Progenitor cell of endocrine pancreas (in vitro differentiated cells): ENCODE measurements at places on chromosomes 7 and 10.

DNA sequence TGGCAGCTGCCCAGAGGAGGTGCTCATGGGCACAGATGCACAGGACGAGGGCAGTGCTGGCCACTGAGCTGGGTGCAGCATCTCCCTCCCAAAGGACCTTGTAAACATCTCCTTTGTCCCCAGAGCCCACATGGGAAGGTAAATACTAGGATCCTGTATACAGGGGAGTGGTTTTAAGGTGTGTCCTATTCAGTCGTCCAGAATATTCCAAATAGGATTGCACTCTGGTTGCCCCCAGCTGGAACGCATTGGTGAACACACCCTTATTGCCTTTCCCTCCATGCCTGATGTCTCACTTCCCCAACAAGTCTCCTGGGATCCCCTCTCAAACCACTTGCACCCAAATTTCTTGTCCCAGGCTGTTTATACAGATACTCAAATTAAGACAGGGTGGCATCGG, 152.0 kb upstream of the PCBD1 start:
- H3K27me3 ChIP-seq: peaks cover 25% of the 10 kb centered on the region
- H3K27ac ChIP-seq: no peak overlapping the region
- no peaks in the 10 kb centered on the region for H3K36me3 ChIP-seq
- no peak overlapping the region for H3K4me3 ChIP-seq
- DNase-seq: no peak

- no peaks in the 10 kb centered on the region for H3K27me3 ChIP-seq
- no peak within 1 kb of the TSS for H3K4me3 ChIP-seq
These were observed at the start of gene OR2A5 for GRCh38 chr7:144048648-144049047. OR2A5 (plus strand) TSS chr7:144048948; CDS start chr7:144050402, 1,454 bp downstream.

DNA sequence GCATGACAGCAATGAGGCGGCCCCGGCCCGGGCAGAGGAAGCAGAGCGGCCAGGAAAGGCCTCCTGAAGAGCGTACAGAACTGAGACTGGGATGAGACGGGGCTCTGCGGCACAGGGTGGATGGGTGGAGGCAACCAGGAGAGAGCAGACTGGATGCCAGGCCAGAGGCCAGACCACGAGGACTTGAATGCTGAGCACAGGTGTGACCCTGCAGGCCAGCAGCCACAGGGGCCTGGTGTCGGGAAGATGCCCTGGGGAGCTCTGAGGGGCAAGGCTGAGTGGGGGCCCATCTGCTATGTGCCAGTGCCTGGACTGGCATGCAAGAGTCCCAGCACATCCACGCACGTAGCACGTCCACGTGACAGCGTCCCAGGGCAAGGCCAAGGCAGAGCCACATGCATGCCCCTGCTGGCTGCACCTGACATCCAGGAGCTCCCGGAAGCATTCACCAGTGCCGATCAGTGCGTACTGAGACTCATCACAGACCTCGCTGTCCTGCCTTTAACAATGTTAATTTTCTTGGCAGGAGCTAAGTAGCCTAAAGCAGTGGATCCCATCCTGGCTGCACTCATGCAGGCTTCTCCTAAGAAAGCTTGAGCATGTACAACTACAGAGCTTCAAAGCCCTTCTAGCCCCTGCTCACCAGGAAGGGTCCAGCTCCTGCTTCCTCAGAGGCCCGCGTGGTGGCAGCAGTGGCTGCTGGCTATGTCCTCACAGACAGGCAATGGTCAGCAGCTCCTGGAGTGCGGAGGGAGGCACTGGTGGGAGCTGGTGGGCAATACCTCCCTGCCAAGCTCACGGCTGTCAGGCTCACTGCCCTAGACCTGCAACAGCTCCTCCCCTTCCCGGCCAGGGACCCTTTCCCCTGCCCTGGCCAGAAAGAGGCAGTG, 18.0 kb downstream of the GRID1 start:
- H3K27me3 ChIP-seq: peaks cover 19% of the 10 kb centered on the region
- no peak for DNase-seq
- H3K36me3 ChIP-seq: no peaks in the 10 kb centered on the region
- H3K27ac ChIP-seq: no peak overlapping the region
- H3K4me3 ChIP-seq: no peak overlapping the region

GRCh38 chr7:37408291-37409228, 40.1 kb downstream of the ELMO1 start:
- H3K27me3 ChIP-seq: no peaks in the 10 kb centered on the region
- peak overlapping the region; percentile 95 for H3K27ac ChIP-seq
- H3K4me1 ChIP-seq: peaks cover 45% of the 10 kb centered on the region
- H3K4me3 ChIP-seq: peak overlapping the region; percentile 2
- peaks cover 6% of the 10 kb centered on the region for H3K36me3 ChIP-seq

DNA sequence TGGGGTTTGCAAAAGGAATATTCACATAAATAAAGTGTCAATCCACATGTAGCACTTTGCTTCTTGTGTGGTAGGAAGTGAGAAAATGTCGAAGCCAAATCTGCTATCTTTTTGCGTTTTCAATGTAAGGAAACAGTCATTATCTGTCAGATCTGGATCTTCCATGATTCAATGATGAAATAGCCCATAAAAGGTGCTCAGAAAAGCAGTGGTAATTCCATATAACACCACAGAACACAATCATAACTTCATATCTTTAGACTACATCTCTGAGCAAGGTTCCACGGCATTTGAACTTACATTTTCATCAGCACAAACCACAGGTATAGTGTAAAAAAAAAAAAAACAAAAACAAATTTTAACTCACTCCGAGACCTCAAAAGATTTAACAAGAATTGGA, 39.9 kb upstream of the EGR2 start:
- no peaks in the 10 kb centered on the region for H3K36me3 ChIP-seq
- no peaks in the 10 kb centered on the region for H3K27me3 ChIP-seq
- no peak overlapping the region for H3K4me3 ChIP-seq

DNA sequence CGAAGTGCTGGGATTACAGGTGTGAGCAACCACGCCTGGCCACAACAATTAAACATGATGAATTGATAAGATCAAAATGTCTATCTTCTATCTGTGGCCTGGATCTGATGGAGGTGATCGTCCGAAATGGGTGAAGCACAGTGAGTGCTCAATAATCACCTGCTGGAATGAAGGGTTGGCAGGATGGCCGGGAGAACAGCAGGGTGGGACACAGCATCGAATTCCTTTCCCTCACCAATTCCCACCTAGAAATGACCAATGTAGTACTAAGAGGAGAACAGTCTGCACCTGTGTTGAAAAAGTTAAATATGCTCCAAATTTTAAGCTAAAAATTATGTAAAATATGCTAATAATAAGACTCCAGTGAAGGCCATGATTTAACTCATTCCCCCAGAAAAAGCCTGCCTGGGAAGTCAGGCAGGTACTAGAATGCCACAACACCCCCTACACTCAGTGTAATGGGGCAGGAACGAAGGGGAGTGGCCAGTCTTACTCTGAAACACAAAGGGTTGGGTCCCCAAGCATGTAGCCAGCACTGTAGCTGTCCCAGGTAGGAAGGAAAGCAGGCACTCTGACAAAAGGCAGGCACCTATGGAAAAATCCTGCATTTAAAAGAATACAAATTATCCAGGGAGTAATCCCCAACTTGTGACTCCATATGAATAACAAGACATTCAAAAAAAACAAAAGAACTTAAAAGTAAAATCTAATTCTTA, 110.3 kb downstream of the VPS41 start:
- peaks cover under 1% of the 10 kb centered on the region for H3K36me3 ChIP-seq
- H3K27ac ChIP-seq: no peak overlapping the region
- H3K27me3 ChIP-seq: no peaks in the 10 kb centered on the region
- DNase-seq: no peak
- no peak overlapping the region for H3K4me3 ChIP-seq
